A172 (cell line): ENCODE measurements at places on chromosomes 13 and 19. TPM values are rescaled to one million over a fixed set of nuclear protein-coding genes. Genes with fewer than 3 reads are reported as not detected.

DNA sequence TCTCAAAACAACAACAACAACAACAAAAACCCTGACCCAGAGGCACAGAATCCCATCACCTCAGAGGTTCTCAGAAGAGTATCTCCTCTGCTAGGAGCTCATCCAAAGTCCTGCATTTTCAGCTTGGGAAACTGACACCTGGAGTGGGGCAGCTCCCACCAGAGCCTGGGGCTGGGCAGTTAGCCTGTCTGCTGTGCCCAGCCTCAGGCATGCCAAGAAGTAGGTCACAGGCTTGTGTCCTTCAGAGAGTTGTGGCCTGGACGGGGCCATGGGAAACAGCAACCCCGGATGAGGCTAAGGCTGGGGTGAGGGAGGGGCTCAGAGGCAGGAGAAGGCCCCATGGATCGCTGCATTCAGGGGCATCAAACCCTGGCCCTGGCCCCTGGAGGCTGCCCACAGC lies 2.1 kb downstream of the NDUFS7 start:
- no peak for DNase-seq

SYNE4 gene
- 0.12 and 0.29 TPM in 2 replicates for total RNA-seq

DNA sequence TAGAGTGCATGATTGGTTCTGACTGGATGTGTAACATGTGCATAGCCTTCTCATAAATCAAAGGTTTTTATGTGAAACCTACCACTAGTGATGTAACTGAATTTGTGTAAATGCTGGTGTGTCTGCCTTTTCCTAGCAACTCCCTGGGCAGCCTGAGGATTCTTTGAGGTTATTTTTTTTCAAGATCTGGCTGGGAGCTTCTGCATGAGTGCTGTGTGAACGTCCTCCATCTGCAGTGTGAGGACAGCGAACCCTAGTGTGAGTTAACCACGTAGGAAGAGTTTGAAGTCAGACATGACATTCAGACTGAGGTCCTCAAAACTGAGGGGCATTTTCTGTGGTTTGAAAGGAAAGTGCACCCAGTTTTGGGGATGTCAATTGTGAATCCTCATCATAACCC lies 39.9 kb downstream of the DPRX start:
- DNase-seq = no peak

GRCh38 chr19:2856457-2857050 lies 10.6 kb upstream of the ZNF556 start:
- no peak for DNase-seq

ZNF613 gene
- 4.8 and 7.7 TPM in 2 replicates for total RNA-seq

DNA sequence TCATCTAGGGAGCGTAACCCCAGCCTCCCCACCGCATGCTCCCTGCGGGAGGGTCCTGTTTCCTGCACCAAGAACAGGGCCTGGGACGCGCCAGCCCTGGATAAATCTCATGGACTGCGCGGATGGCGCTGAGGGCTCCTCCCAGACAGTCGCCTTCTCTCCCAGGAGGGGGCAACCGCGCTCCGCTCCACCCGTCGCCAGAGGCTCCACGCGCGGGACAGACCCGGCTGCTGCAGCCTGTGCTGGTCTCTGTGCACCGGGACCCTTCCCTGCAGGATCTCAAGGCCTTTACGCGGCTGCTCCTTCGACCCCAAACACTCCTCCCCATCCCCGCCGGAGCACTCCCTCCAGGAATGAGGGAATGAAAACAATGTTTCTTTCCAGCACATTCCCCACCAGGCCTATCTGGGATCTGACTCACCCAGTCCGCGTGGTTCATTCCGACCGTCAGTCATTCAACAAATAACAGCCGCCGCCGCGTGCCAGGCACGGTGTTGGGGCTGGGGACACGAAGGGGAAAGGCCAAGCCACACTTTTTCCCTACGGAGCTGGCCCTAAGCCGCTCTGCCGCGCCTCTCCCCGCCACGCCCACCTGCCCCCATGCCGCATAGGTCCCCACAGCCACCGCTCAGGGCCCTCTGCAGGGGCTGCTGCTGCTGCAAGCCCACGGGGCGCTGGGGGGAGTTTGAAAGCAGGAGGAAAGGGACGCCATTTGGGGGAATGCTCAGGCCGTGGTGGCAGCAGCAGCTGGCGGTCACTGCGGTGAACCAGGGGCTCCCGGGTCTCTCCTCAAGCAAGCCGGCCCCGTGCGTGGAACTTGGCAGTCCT lies 6.0 kb downstream of the PNMA8B start:
- no peak for DNase-seq

DNA sequence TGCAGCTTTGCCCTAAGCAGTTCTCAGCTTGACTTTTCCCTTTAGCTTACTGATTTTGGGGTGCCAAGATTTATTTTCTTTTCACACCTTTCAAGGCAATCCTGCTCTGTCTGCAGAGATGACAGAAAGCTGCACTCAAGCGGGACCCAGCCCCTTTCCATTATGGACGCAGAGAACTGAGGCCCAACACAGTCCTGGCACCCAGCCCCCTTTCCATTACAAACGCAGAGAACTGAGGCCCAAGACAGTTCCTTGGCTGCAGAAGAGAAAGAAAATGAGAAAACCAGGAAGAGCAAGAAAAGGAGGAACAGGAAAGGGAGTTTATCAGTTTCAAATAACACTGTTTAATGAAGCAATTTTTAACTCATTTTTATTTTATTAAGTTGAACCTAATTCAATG lies 36.8 kb upstream of the ATP11A start:
- no peak for DNase-seq

DNA sequence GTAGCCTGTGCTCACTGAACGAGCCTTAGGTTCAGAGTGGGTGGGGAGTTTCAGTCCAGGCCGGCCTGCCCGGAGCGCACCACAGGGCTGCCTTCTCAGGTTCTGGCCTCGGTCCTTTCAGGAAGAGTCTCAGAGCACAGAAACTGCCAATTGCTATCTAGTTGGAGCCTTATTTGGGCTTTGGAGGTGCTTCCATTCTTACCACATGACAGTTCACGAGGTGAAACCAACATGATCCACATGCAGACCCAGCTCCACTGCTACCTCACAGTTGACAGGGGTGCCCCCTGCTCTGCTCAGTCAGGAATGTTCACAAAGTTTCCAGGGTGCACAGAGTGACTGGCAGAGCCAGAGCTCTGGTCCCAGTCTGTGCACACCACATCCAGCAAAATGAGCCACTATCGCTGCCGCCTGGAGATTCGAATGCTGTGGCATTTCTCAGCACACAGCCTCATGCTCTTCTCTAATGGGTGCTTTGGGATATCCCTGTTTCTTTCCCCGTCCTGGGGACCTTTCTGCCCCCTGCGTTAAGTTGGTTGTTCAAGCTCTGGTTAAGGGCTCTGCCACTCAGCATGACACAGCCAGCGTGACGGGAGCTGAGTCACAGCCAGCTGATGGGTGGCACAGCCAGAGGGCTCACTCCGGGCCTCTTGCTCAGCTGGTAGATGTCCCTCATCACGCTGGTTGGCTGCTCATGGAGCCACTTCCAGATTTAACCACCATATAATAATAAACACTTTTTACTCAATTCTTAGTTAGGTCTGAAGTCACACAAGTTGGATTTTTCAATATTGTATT lies 7.5 kb upstream of the SACS start:
- DNase-seq = peak; percentile 73

GRCh38 chr13:51603716-51604115 lies 19.5 kb downstream of the WDFY2 start:
- DNase-seq = no peak

ACER1 gene
- not detected in 2 replicates for total RNA-seq

FCER2 gene
- total RNA-seq = not detected in 2 replicates

DNA sequence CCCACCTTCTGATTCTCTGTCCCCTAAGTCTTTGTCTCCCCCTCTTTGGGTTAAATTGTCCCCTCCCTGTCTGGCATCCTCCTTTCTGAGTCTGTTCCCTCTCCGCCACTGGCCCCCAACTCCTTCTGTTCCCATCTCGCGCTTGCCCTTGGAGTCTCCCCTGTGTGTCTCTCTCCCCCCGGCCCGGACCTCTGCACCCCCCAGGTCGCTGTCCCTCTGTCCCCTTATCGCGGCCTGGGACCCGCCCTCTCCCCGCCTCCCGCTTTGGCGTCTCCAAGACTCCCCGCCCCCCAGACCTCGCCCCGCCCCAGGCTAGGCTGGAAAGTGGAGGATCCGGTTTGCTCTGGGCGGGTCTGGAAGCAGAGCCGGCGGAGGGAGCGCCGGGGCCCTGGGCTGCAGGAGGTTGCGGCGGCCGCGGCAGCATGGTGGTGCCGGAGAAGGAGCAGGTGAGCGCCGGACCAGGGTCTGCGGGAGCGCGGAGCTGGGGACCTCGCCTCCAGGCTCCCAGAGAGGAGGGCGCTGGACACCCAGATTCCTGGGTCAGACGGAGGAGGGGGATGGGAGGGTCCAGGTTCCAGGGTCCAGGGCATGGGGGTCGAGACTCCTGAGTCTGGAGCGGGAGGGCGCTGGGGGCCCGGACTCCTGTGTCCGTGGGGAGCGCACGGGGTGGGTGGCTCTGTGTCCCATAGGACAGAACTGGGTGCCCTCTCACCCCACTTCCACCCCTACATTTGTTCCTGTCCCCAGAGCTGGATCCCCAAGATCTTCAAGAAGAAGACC lies at the start of gene TRPM4:
TRPM4 (plus strand) TSS at position 348 of the 780 bp plus-strand sequence; CDS start at position 423, 75 bp downstream.
- DNase-seq = no peak

GRCh38 chr13:110549795-110550160 lies 11.7 kb downstream of the RAB20 start:
- DNase-seq = no peak

DNA sequence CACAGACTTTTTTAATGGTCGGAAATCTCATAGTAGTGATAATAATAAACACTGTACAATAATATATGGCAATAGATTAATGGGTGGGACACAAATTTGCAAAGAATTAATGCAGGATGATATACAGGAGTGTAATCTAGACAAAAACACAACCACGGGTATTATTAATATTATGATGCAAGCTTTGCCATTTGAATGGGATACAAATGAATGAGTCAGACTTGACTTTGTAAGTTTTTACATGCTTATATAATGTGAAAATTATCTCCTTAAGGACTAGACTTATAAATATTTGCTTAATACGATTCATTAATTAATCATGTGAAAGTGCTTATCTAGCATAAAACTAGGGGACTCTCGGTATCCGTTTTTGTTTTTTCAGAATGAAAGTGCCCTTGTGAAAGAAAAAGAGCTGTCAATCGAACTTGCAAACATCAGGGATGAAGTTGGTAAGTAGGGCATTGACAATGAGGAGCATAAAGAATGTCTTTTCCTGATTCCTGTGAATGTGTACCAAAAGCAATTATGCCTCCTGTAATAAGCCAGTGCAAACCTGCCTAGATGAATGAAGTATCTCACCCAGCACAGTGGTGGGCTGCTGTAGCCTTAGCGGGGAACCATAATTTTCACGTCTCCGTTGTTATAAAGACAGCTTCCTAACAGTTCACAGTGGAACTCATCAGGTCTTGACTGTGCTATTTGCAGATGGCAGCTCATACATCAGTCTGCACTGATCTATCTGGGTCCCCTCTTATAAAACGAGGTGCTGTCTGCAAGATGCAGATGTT lies 155.7 kb downstream of the SLC7A1 start:
- no peak for DNase-seq

FFAR3 gene
- total RNA-seq = not detected in 2 replicates

DNA sequence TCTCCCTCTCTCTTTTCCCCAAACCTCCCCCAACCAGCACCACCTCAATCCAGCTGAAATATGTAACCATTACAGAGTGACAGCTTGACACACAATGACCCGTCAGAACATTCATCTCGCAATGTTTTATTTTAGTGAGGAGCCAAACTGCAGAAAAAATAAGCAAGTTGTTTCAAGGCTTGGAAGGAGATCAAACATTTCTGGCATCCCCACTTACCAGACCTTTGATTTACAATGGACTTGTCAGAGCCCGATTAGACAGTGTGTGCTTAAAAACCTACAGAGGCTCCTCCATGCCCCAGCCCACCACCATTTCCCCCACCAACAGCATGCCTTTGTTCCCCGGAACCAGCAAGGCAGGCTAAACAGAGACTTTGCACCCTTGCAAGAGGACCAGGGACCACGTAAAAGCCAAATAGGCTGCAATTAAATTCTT lies 382.8 kb upstream of the ZNF507 start:
- DNase-seq = no peak

GPC5 gene
- not detected in 2 replicates for total RNA-seq

GRCh38 chr19:36685835-36686234 lies 1.6 kb upstream of the ZNF567 start:
- DNase-seq = no peak

GRCh38 chr13:100388923-100389322 lies 199.7 kb downstream of the GGACT start:
- DNase-seq = no peak

- no peak for DNase-seq
Measured at GRCh38 chr19:947090-947706, 21.4 kb downstream of the ARID3A start.

CEACAM8 gene
- not detected in 2 replicates for total RNA-seq

CA11 gene
- 2.3 and 5.8 TPM in 2 replicates for total RNA-seq

GRCh38 chr19:45405435-45406225 lies 761 bp upstream of the PPP1R13L start:
- peak; percentile 78 for DNase-seq

GRCh38 chr19:6811906-6812305 lies 39.4 kb downstream of the VAV1 start:
- peak; percentile 69 for DNase-seq

GRCh38 chr19:16899566-16900075 lies 10.8 kb downstream of the F2RL3 start:
- DNase-seq = peak; percentile 21

NRTN gene
- total RNA-seq = 1.4 TPM in 1 of 2 replicates, not detected in the other

- DNase-seq = no peak
Measured at GRCh38 chr19:43782311-43782660, 1.5 kb upstream of the KCNN4 start.

PROZ gene
- total RNA-seq = not detected in 2 replicates

- peak; percentile 84 for DNase-seq
Measured at GRCh38 chr19:17332677-17333581, 1.7 kb downstream of the ANO8 start.

GRCh38 chr19:16284505-16284904 lies 40.1 kb upstream of the KLF2 start:
- DNase-seq = no peak

DNA sequence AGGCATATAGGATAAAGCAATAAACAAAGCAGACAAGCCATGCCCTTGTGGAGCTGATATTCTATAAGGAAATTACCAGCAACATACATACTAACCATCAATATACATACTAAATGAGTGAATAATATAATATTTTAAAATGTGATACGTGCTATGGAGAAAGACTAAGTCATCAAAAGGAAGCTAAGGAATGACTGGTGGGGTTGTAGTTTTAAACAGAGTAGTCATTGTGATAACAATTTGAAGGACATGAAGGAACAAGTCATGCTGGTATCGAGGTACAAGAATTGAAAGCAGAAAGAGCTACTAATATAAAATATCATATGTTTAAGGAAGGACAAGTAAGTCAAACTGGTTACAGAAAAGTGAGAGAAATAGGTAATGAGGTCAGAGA lies 894.9 kb upstream of the PCDH9 start:
- DNase-seq = no peak

GRCh38 chr13:110638814-110639806 lies 23.8 kb downstream of the NAXD start:
- DNase-seq = no peak

SMIM17 gene
- total RNA-seq = 1.4 and 2.0 TPM in 2 replicates

GRCh38 chr19:5064896-5065295 lies 96.0 kb downstream of the KDM4B start:
- DNase-seq = no peak
